ENCODE measurements at places on chromosomes 4 and X.

DNA sequence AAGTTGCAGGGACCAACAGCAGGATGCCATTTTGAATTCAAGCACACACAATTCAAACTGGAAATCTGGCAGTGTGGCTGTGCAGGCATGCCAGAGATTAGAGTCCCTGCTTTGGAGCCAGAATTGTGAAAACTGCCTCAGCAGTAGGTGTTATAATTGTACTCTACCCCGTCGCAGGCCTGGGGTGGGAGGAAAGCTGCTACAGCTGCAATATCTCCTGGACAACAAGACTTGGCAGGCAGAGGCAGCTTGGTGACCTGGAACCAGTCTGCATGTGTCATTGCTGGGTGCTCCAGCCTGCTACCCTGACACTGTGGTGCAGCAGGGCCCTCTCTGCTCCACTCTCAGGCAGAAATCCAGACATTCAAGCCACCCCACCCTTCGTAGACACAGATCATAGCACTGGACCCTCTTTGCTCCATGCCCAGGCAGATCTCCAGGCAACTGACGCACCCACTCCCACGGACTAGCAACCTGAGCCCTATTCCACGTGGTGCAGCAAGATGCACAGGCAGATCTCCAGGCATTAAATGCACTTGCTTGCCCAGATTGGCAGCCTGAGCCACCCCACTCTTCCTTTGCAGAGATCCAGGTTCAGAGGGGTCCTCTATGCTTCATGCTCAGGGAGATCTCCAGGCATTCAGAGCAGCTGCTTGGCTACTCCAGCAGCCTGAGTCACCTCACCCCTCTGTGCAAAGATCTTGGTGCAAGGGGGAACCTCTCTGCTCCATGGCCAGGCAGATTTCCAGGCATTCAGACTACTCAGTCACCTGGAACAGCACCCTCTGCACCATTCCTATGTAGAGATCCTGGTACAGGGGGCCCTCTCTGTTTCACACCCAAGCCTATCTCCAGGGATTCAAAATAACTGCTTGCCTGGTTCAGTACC is 140.5 kb downstream of the LRBA start:
- DNase-seq, result no peak

DNA sequence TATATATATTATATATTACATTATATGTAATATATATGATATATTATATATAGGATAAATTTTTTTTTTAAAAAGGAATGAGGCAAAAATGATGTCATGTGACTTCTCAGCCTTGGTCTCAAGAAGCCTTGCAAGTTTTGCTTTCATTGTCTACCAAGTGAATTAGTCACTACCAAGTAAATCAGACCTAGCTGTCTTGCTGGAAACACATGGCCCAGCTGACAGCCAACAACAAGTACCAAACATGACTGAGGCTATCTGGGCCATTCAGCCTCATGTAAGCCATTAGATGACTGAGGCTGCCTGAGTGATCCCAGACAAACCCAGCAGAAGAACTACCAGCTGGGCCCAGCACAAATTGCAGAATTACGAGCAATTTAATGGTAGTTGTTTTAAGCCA is 44.9 kb downstream of the HAND2 start:
- DNase-seq, result no peak

DNA sequence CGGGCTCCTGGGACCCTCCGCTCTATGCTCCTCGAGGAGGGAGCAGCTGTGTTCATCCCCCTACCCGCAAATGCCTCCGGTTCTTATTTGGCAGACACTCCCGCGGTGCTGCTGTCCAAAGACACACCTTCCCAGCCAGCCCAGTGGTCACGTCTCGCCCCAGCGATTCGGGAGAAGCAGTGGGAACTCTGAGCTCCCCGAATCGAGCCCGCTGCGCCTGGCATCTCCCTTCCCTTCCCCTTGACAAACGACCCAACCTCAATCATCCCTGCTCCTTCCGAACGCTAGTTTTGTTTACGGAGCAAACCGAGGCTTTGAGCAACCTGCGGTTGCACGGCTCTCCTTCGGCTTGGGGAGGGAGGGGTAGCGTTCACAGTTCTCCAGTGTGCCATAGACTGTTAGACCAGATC is 317 bp upstream of the FRMPD4 start:
- no peak for DNase-seq

DNA sequence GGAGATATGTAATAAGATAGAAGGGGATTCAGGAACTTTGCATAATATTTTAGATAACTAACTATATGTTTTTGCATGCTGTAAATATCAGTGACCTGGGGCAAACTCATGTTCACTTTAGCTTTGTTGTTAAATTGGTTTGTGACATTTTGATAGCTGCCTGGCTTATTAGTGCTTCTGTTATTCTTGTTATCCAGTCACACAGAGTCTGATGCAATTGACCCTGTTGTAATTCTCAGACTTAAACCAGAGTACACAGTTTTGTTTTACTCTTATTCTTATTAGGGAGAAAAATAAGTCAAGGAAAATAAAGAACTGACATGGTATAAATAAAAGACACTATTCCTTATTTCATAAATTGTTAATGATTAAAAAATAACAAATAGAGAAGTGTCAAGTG is 516.7 kb upstream of the SLIT2 start:
- no peak for DNase-seq

- peak; percentile 1 for DNase-seq
Observed at GRCh38 chrX:10326578-10326977, 169.8 kb downstream of the CLCN4 start.

Data from inflammatory macrophage (primary cell).